ENCODE measurements at places on chromosomes 6 and 20. TPM values are rescaled to one million over a fixed set of nuclear protein-coding genes. Genes with fewer than 3 reads are reported as not detected.

GCNT2 gene
- 8.6 TPM for total RNA-seq

GTF2H4 gene
- total RNA-seq: 3.6 TPM

PLA2G7 gene
- 1.6 TPM for total RNA-seq

CST11 gene
- not detected for total RNA-seq

SIRPG gene
- not detected for total RNA-seq

BPIFB1 gene
- total RNA-seq: not detected

- H3K27me3 ChIP-seq: no peaks in the 10 kb centered on the region
- peaks cover 7% of the 10 kb centered on the region for H3K4me1 ChIP-seq
- H3K36me3 ChIP-seq: no peaks in the 10 kb centered on the region
- no peak for DNase-seq
- no peak overlapping the region for H3K27ac ChIP-seq
Measured at GRCh38 chr6:170155464-170156196, 135.2 kb downstream of the DLL1 start.

DNA sequence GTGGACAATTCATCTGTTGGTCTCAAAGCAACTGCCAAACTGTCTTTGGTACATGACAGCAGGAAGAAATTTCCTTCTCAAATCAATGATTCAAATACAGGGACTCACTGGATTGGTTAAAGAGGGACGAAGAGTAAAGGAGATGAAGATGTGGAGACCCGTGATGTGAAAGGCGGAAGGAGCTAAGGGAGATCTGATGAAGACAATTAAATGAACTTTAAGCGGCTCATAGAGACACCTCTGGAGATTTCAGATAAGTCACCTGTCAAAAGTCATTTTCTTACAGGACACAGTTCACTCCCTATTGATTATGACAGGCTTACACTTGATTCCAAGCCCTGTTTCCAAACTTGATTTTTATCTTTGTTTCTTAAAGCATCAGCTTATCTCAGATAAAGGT lies 466.3 kb downstream of the DOK5 start:
- no peak overlapping the region for H3K4me3 ChIP-seq
- no peaks in the 10 kb centered on the region for H3K27me3 ChIP-seq
- H3K27ac ChIP-seq: no peak overlapping the region
- no peak for DNase-seq
- H3K4me1 ChIP-seq: no peaks in the 10 kb centered on the region

- H3K36me3 ChIP-seq: no peaks in the 10 kb centered on the region
- no peak overlapping the region for H3K4me3 ChIP-seq
- DNase-seq: no peak
- no peaks in the 10 kb centered on the region for H3K27me3 ChIP-seq
- H3K4me1 ChIP-seq: no peaks in the 10 kb centered on the region
Measured at GRCh38 chr6:114096561-114097172, 125.7 kb upstream of the HDAC2 start.

DNA sequence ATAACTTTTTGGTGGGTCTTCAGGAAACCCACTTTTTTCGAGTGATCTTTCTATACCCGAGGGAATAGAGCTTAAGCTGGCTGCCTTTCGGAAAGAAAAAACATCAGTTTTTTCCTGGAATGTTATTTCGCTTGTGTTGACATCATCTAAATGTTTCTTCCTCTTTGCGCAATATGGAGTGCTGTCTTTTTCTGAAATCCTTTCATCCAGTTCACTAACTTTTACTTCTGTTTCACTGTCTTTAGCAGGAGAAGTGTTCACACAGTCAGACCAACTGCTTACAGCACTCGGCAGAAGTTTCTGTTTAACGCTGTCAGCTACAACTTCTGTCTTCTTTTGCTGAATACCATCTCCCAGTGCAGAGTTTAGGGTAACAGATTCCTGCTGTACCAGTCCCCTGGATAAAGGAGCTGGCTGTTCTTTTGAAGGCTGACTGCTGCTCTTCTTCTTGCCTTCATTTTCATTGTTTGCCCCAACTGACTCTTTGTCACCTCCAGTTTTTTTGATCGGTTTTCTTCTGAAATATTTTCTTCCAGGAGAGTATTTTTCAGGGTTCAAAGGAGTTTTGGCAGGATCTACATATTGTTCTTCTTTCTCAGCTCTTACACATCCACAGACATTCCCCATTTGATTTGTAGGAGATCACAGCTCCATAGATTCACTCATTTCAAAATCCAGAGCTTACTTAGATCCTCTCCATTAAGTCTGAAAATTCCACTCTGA lies 50.0 kb upstream of the DST start:
- peak overlapping the region; percentile 93 for H3K27ac ChIP-seq
- DNase-seq: no peak
- no peaks in the 10 kb centered on the region for H3K36me3 ChIP-seq
- H3K4me1 ChIP-seq: peaks cover 43% of the 10 kb centered on the region

DNA sequence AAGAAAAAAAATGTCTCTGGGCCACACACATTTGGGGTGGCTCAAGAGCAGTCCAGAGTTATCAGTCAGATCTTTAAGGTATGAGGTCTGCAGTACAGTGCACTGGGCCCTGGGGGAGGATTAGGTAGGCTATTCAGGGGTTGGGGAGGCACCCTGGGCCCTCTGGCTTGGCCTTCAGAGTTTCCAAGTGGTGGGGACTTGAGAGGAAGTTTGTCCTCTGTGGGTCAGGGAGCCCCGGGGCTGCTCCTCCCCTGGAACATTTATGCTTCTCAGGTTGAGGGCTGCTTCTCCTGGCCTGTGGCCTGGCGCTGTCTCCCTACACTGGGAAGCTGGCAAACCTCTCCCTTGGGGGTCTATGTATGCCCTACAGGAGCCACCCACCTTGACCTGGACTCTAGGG lies 46.0 kb downstream of the PTK7 start:
- no peak overlapping the region for H3K27ac ChIP-seq
- H3K36me3 ChIP-seq: no peaks in the 10 kb centered on the region
- no peaks in the 10 kb centered on the region for H3K27me3 ChIP-seq
- no peak for DNase-seq
- H3K4me3 ChIP-seq: no peak overlapping the region
- no peaks in the 10 kb centered on the region for H3K4me1 ChIP-seq

DNA sequence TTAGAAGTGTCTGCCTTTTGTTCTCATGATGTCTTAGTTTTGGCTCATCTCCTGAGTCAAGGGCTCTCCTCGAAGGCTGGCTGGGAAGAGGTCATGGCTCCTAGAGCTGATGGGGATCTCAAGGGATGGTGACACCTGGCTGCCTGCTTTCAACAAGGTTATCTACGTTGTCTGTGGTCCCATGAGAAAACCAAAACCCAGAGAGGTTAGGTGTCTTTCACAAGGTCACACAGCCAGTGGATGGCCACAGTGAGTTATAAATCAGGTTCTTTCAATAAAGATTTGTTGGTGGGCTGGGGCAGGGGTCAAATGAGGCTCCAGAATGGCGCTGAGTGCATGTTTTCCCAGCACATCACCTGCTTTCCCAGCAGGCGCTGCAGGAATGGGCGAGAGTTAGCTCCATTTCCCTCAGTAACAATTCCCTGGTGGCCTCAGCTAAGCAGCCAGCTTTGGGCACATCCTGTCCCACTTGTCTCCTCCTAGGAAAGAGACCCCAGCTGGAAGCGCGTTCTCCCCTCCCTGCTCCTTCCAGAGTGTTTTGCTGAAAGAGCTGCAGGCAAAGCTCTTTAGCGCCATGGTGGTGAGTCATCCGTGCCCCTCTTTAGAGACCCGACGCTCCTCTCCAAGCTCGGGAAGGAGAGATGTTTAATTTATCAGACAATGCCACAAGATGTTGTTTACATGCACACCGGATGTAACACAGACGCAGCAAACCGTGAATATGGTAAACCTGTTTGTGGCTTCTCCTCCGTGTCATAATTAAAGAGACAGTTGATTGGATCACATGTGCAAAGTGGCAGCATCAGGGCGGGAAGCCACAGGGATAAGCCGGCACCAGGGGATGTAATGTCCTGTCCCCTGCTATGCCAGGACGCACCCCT lies 109.7 kb downstream of the LRFN2 start:
- no peaks in the 10 kb centered on the region for H3K4me1 ChIP-seq
- no peak overlapping the region for H3K27ac ChIP-seq
- no peak overlapping the region for H3K4me3 ChIP-seq
- H3K27me3 ChIP-seq: no peaks in the 10 kb centered on the region
- DNase-seq: no peak

DNA sequence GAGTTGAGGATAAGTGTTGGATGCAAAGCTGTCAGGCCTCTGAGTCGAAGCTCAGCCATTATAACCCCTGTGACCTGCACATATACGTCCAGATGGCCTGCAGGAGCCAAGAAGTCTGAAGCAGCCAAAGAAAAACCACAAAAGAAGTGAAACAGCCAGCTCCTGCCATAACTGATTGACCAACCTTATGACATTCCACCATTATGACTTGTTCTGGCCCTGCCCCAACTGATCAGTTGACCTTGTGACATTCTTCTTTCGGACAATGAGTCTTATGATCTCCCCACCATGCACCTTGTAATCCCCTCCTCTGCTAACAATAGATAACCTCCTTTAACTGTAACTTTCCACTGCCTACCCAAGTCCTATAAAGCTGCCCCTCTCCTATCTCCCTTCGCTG lies 133.7 kb upstream of the AGPAT4 start:
- no peaks in the 10 kb centered on the region for H3K36me3 ChIP-seq
- H3K27ac ChIP-seq: no peak overlapping the region
- no peak overlapping the region for H3K4me3 ChIP-seq
- no peaks in the 10 kb centered on the region for H3K4me1 ChIP-seq
- H3K27me3 ChIP-seq: no peaks in the 10 kb centered on the region

DNA sequence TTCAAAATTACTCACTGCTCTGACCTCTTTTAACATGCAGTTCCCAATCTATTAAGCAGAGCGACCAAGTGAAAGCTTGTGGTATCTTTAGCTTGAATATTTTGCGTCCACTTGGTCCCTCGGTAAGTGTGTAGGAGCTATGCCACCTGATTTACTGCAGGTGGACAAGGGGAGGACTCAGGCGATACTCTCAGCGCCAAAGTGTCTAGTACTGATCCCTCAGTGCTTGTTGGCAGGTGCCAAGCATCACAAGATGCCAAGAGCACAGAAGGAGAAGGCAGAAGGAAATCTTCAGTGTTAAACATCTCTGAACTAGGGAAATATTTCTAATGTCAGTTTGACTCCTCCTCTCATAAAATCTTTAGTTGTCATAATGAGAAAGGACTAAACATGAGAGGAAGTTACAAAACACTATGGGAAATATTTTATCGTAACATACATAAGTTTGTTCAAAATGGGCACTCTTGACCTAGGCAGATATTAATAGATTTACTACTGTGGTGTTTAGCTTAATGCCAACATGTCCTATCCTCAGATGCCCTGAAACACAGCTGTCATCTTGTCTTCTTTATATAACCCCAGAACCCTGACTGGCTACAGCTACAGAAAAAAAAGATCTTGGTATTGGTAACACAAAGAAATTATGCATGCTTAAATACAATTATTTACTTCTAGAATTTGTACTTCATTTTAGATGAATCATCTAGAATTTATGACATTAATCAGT lies 19.5 kb downstream of the NHLRC1 start:
- H3K4me1 ChIP-seq: no peaks in the 10 kb centered on the region
- H3K4me3 ChIP-seq: no peak overlapping the region
- DNase-seq: no peak
- H3K27ac ChIP-seq: no peak overlapping the region

- no peaks in the 10 kb centered on the region for H3K36me3 ChIP-seq
- no peak for DNase-seq
- no peak overlapping the region for H3K4me3 ChIP-seq
- no peak overlapping the region for H3K27ac ChIP-seq
- H3K27me3 ChIP-seq: no peaks in the 10 kb centered on the region
Measured at GRCh38 chr6:117381749-117382148, 44.0 kb downstream of the ROS1 start.

DNA sequence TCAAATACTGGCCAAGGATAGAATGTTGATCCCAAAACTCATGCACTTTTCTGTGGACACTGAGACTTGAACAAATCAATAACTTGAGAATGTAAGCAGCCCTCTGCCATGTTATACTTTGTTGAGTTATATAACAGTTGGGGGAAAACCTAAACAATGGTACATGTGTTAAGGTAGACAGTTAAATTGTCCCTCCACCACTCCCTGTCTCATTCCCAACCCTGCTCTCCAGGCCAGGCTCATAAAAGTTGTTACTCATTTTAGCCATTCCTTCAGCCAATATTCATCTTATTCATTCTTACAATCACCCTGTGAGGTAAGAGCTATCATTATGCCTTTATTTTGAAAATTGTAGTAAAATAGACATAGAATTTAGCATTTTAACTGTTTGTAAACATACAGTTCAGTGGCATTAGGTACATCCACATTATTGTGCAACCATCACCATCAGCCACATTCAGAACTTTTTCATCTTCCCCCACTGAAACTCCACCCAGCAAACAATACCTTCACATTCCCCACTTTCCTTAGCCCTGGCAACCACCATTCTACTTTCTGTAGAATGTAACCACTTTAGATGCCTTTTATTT lies 38.2 kb upstream of the IER3 start:
- H3K27ac ChIP-seq: peak overlapping the region; percentile 89
- no peaks in the 10 kb centered on the region for H3K27me3 ChIP-seq
- H3K36me3 ChIP-seq: no peaks in the 10 kb centered on the region
- no peak overlapping the region for H3K4me3 ChIP-seq

DNA sequence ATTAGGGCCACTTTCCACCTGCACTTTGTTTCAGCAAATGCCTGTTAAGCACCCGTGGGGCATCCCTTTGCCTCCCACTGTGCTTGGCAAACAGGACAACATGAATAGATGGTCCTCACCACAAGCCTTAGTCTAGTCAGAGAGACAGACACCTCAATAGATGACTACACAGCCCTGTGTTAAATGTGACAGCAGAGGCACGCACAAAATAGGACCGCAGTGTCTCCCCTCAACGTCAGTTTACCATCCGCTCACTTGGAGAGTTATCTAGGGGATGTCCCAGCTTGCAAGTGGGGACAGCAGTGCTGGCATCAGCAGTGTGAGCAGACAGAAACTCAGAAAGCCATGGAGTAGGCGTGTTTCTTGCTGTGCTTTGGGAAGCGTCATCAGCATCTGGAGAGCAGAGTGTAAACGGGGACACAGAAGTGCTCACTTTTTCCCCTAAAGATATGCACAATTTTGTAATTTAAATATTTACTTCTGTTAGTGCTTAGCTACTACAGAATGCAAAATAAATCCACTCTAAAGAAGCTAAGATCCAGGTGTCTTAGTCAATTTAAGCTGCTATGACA lies 66.0 kb upstream of the TXNDC5 start:
- H3K4me1 ChIP-seq: peaks cover 8% of the 10 kb centered on the region
- DNase-seq: no peak
- no peaks in the 10 kb centered on the region for H3K27me3 ChIP-seq
- H3K36me3 ChIP-seq: no peaks in the 10 kb centered on the region
- H3K4me3 ChIP-seq: no peak overlapping the region
- H3K27ac ChIP-seq: no peak overlapping the region
